ENCODE measurements at places on chromosomes 2 and 18.

DNA sequence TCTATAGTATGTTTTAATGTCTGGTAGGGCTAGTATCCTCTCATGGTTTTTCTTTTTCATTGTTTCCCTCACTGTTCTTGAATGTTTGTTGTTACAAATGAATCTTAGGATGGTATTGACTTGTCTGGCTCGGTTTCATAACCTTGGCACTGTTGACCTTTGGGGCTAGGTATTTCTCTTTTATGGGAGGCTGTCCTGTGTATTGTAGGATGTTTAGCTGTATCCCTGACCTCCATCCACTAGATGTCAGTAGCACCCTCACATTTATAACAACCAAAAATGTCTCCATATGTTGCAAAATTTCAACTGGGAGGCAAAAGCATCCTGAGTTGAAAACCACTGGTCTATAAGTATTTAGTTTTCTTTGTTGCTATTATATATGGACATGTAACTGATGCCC is 7.0 kb upstream of the AOX1 start:
- DNase-seq, result no peak

DNA sequence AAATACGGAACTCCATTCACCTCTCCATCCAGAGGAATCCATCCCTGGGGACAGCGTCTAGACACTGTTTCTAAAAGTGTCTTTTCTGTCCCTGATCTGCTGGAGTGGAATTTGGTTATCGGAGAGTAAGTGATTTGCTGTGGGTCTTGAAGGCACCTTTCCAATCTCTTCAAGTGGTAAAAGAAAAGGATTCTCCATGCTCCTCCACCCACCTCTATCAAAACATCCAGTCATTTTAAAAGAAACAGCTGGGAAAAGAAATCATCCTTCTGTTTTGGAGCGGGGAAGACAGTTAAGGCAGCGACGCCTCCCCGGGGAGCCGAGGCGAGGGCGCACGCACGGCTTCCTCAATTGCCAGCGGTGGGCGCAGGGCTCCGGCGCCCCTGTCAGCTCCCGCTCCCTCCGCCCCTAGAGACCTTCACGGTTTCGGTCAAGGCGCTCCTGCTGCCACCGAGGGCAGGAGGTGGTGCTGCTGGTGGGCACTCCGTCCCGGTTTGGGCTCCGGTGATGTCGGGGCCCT is 547 bp downstream of the SLC35F5 start:
- DNase-seq, result no peak

GRCh38 chr2:26184121-26184520 is 11.2 kb downstream of the GAREM2 start:
- DNase-seq, result no peak

GRCh38 chr2:177117755-177118154 is 94.8 kb upstream of the HNRNPA3 start:
- no peak for DNase-seq

GRCh38 chr2:30940839-30941238 is 133.6 kb upstream of the CAPN13 start:
- no peak for DNase-seq

GRCh38 chr2:127064642-127065250 is 42.2 kb downstream of the BIN1 start:
- peak; percentile 83 for DNase-seq

GRCh38 chr18:76568731-76569130 is 73.7 kb upstream of the ZNF516 start:
- DNase-seq, result no peak

- no peak for DNase-seq
Observed at GRCh38 chr2:222108497-222108896, 190.3 kb downstream of the PAX3 start.

DNA sequence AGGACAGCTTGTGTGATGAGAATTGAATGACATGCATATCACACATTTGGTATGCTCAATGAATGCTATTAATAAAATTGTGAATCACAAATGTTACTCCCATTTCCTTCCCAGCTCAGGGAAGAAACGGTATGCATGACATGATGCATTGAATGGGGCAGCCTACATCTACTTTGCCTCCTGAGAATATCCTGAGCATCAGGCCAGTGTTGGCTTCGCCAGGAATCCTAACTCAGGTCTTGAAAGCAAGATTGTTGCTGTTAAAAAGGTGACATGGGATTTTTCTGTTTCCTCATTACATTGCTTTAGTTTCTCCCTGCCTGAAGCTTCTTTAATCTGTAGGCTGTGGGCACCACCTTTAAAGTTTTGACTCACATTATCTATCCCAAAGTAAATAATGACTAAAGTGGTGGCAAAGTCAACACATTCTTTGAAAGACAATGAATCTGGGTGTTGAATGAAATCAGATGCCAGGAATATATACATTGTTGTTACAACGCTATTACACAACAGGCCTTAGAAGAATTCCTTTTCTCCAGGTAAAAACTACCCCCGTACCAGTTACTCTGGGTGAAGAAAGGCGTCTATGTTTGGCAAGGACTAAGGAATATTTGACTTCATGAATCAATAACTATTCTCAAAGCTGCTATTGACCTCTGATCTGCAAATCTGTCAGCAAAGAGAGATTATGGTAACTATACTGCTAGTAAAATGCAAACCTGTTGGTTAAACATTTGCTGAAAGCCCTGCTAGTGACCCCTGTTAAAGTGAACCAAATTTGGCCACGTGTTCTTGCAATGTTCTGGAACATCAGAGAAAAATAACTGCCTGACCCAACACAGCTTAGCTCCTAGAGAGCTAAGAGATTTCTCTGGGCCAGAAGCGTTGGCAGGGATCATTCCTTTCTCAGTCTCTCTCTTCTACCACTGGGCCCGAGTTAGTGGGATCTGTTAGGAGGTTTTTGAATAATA is 30.5 kb upstream of the NEDD4L start:
- no peak for DNase-seq

DNA sequence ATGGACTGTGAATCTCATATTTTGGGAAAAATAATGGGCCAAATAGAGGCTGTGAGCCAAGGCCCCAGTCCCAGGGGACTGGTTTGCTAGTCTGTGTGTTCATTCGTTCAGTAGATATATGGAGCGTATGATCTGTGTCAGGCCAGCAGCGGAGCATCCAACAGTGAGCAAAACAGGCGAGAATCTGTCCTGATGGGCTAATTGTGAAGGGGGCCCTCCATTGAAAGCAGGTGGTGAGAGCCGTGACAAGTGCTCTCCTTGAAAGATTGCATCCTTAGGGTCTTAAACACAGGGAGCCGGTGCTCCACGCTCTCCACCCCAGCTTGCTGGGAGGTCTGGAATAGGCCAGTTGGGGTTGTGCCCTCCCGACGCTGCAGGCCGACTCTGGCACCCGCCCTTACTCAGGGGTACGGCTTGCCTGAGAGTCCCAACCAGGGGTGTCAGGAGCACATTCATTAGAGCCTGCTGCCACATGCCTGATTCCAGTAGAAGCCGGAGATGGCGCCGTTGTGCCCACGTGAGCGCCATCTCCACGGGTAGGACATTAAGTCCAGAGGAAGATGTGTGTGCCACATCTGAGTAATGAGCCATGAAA is 213.3 kb downstream of the SH3RF3 start:
- no peak for DNase-seq

GRCh38 chr2:202771741-202772460 is 99.7 kb downstream of the ICA1L start:
- no peak for DNase-seq

DNA sequence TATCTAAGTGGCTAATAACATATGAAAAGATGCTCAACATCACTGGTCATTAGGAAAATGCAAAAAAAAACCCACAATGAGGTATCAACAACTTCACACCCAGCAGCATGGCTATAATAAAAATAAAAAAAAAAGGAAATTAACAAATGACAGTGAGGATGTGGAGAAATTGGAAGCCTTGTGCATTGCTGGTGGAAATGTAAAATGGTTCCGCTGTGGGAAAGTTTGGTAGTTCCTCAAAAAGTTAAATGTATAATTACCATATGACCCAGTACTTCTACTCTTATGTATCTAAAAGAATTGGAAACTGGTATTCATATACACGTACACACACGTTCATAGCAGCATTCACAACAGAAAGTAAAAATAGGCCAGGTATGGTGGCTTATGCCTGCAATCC is 15.5 kb upstream of the CACNB4 start:
- DNase-seq, result no peak

GRCh38 chr2:159613091-159613490 is 3.3 kb downstream of the BAZ2B start:
- DNase-seq, result no peak

GRCh38 chr2:174610243-174610995 is 12.8 kb upstream of the WIPF1 start:
- no peak for DNase-seq

DNA sequence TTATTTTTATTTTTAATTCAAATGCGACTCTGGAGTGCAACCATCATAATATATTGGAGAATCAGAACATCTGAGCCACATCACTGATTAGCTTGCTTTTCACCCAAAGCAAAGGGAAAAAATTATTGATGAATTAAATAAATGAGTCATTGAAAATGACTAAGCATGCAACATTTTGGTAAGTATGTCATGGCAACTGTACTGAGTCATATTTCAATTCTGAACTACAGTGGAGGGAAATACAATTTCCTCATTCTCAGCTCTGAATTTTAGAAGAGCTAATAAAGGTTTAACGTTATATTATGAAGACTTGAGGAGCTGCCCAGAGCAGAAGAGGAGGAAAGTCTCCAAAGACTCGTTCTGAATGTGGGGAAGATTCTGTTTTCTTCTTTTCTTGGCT is 89.6 kb upstream of the CCDC68 start:
- no peak for DNase-seq

DNA sequence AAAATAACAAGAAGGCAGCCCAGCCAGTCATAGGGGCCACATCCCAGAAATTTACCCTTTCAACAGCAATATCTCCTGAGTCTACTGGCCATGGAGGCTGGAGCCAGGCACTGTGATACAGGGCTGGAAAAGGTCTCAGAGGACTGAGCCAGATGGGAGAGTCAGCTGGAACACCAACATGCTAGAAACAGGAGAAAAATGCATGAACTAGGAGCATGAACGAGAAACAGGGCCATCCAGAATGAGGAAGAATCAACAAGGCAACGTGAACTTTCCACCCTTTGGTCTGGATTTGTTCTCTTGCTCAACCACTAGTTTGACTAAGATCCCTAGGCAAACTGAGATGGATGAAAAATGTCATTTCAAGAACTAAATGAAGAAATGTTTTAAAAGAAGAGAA is 13.1 kb downstream of the PID1 start:
- no peak for DNase-seq

GRCh38 chr2:33531549-33532059 is 55.2 kb downstream of the RASGRP3 start:
- DNase-seq, result no peak

- no peak for DNase-seq
Observed at GRCh38 chr2:170218456-170218855, 40.5 kb downstream of the MYO3B start.

DNA sequence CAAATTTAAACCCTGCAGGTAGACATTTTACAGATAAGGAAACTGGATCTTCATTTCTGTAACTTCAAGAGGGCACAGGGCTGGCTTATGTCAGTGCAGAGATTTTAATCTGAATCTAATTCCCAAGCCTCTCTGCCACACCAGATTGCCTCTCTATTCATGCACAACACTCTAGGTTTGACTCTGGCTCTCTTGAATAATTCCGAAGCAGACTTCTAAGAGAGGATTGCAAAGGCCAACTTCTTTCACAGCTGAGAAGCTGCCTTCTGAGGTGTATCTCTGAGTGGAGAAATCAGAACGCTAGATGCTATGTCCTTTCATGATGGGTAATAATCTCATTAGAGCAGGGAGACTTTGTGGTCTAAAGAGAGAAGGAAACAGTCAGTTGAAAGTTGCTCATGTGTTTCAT is 20.1 kb upstream of the MGAT5 start:
- DNase-seq, result no peak

All from DMS 273 treated with DMSO at 0.1 percent for 48 hours (cell line).